ENCODE measurements at places on chromosomes 6 and 20.
A peak's percentile ranks its signal among the peaks of the same experiment; 100 is the strongest.

- no peaks in the 10 kb centered on the region for H3K27me3 ChIP-seq
- no peak overlapping the region for H3K27ac ChIP-seq
- no peaks in the 10 kb centered on the region for H3K4me1 ChIP-seq
- peaks cover 2% of the 10 kb centered on the region for H3K36me3 ChIP-seq
- no peak overlapping the region for H3K4me3 ChIP-seq
- DNase-seq, result no peak
Measured at GRCh38 chr6:125054331-125054730, 92.1 kb downstream of the RNF217 start.

- H3K36me3 ChIP-seq, result no peaks in the 10 kb centered on the region
- no peak for DNase-seq
- H3K27me3 ChIP-seq, result no peaks in the 10 kb centered on the region
- peak overlapping the region; percentile 88 for H3K27ac ChIP-seq
- peak overlapping the region; percentile 92 for H3K4me3 ChIP-seq
- H3K4me1 ChIP-seq, result peaks cover 5% of the 10 kb centered on the region
Measured at GRCh38 chr6:107460083-107460631, 793 bp upstream of the PDSS2 start.

GRCh38 chr20:25539742-25540672 is 45.3 kb downstream of the NINL start:
- no peaks in the 10 kb centered on the region for H3K27me3 ChIP-seq
- peaks cover 30% of the 10 kb centered on the region for H3K4me1 ChIP-seq
- peaks cover 7% of the 10 kb centered on the region for H3K36me3 ChIP-seq

DNA sequence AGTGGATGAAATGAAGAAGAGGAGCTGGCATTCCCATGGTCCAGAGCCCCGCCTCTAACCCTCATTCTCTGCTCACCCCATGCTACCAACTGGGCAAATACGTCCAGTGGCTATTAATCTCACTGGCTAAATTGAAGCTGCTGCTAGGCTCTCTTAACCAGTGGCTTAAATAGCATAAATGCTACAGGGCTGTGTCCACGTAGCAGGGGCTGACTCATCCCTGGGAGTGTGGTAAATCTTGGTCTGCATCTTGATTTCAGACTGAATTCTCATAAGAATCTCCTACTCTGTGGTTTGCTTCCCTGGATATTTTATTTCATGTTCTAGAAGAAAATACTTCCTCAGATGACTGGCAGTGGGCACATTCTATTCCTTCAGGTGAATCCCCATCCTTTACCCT is 193.1 kb upstream of the ARG1 start:
- no peak for DNase-seq
- no peak overlapping the region for H3K4me3 ChIP-seq
- H3K27me3 ChIP-seq, result no peaks in the 10 kb centered on the region
- no peaks in the 10 kb centered on the region for H3K36me3 ChIP-seq
- H3K4me1 ChIP-seq, result peaks cover 25% of the 10 kb centered on the region

DNA sequence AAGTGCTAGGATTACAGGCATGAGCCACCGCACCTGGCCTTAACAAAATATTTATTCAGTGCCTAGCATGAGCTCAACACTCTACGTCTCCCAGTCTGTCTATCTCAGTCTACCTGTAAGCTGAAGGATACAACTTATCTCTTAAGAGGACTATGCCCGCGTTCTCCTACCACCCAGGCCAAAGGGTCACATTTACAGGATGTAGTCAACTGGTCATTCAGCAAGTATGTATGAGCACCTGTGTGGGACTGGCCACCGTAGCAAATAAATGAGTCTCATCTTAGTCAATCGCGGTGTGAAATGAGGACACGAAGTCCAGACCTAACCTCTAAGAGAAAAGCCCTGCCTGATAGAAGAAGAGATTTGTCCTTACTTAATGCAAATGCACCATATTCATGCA is 49.9 kb downstream of the MUC22 start:
- DNase-seq, result no peak
- H3K27me3 ChIP-seq, result peaks cover 4% of the 10 kb centered on the region

GRCh38 chr6:118993803-118994251 is 58.9 kb upstream of the MCM9 start:
- H3K36me3 ChIP-seq, result no peaks in the 10 kb centered on the region
- no peaks in the 10 kb centered on the region for H3K27me3 ChIP-seq
- DNase-seq, result no peak
- H3K4me3 ChIP-seq, result no peak overlapping the region
- no peak overlapping the region for H3K27ac ChIP-seq

DNA sequence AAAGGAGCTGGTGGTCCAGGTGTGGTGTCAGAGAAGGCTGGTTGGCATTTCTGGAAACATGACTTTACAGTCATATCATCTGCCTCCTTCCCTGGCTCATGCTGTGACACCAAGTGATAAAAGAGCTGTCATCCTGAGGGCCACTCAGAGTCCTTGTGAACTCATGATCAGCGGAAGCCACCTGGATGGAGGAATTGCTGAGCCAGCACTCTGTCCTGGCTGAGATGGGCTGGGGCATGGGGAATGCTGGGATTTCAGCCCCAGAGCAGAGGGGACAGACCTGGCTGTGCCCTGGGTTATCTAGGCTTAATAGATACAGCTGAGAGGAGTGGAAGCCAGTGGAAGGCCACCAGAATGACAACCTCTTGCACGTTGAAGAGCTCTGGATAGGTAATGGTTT is 214.3 kb downstream of the DHX35 start:
- no peaks in the 10 kb centered on the region for H3K27me3 ChIP-seq
- H3K36me3 ChIP-seq, result no peaks in the 10 kb centered on the region
- no peak overlapping the region for H3K27ac ChIP-seq
- H3K4me1 ChIP-seq, result no peaks in the 10 kb centered on the region
- DNase-seq, result no peak
